ENCODE measurements at places on chromosomes 12 and 14. TPM values are rescaled to one million over a fixed set of nuclear protein-coding genes. Genes with fewer than 3 reads are reported as not detected.
A peak's percentile ranks its signal among the peaks of the same experiment; 100 is the strongest.

DNA sequence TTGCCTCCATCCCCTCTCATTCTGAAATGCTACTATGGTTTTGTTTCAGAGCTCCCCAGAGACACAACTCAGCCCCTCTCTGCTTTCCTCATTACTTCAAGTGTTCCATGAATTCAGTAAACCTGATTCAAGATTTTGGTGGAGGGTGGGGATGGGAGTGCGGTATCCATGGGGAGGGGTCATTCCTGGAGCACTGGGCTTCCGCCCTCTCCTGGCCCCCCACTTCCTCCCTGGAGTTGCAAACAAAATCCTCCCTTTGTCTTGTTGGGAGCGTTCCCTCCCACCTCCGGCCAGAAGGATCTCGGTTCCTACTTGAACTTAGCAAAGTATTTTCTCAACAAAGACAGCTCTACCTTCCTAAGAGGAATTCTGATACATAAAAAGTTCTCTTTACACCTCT lies 71.8 kb upstream of the LTA4H start:
- DNase-seq, result no peak

Gene GUCY2C
- polyA plus RNA-seq, result 0.34 TPM

DNA sequence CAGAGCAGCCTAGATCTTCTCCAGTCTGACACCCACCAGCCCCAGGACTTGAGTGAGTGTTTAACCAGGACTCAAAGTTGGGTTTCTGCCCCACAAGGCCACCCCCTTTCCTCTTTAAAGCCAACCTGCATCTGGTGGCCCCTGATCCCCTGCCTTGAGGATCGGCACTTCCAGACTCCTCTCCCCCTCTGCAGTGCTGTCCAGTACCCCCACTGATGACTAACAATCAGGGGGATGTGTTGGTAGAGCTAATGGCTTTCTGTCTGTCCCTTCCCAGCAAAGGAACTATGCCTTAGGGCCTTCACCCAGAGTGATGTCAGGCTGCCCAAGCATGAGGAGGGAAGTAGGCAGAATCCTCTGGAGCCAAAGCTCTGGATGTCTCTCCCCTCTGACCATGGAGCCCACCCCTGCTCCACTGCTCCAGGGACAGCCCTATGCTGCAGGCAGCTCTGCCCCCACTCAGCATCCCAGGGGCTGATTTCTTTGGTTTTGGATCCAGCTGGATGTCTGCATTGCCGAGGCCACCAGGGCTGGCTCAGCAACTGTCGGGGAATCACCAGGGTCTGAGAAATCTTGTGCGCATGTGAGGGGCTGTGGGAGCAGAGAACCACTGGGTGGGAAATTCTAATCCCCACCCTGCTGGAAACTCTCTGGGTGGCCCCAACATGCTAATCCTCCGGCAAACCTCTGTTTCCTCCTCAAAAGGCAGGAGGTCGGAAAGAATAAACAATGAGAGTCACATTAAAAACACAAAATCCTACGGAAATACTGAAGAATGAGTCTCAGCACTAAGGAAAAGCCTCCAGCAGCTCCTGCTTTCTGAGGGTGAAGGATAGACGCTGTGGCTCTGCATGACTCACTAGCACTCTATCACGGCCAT lies 42.9 kb downstream of the DAD1 start:
- no peak for DNase-seq

GRCh38 chr12:13099066-13099843 lies 4.2 kb downstream of the GSG1 start:
- DNase-seq, result peak; percentile 34

Gene METTL1
- polyA plus RNA-seq, result 20.7 TPM

- DNase-seq, result peak; percentile 31
These were observed 1.4 kb downstream of the EEA1 start for GRCh38 chr12:92927436-92928281.

DNA sequence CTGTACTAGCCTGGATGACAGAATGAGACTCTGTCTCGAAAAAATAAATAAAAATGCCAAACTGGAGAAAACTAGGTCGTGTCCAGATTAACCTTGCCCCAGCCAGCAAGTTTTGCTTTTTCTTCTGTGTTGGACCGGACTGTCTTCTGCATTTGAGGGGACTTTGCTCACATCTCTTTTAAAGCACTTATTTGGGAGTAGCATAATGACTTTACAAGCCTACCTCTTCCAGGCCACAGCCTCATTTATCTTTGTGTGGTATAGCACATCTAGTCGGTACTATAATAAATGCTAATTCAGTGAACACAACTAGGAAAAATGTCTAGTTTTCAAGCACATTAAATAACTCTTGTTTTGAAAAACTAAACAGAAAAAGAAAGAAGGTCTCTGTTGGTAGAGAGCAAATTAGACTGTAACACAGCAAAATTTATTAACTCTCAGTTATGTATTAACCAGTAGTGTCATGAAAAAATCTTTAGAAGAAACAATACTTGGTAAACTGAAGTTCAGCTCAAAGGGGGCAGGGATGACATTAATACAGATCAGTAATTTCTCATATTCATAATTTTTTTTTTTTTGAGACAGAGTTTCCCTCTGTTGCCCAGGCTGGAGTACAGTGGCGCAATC lies 52.0 kb downstream of the WDHD1 start:
- DNase-seq, result no peak

Measured in muscle of arm (tissue), 14 donors.